Activated naive CD8-positive, alpha-beta T cell treated with anti-CD3 and anti-CD28 coated beads, Interleukin-2, amount 50 U/mL, for 24 hours (primary cell): ENCODE measurements at places on chromosomes 11 and 22.

GRCh38 chr11:25755918-25756584 lies 575.9 kb upstream of the ANO3 start:
- DNase-seq: no peak

DNA sequence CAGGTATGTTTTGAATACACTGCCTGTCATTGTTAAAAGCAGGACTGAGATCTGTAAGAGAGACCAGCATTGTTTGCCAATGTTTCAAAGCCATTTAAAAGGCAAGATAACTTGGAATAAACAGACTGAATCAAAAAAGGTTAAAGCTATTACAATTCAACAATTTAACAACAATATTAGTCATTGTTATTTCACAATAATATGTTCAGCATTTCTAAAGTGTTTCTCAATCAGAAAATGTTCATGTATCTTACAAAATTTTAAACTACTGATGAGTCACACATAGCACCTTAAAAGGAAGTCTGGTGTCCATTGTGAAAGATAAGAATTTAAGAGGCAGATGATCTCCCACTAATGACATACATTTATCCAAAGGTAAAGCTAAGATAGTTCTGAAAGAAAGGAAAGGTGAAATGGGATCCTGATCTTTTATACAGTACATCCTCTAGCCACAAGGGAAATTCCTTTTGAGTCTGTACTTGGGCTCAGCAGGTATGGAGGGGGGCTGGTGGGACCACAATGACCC lies 79.7 kb downstream of the MAML2 start:
- no peak for DNase-seq

DNA sequence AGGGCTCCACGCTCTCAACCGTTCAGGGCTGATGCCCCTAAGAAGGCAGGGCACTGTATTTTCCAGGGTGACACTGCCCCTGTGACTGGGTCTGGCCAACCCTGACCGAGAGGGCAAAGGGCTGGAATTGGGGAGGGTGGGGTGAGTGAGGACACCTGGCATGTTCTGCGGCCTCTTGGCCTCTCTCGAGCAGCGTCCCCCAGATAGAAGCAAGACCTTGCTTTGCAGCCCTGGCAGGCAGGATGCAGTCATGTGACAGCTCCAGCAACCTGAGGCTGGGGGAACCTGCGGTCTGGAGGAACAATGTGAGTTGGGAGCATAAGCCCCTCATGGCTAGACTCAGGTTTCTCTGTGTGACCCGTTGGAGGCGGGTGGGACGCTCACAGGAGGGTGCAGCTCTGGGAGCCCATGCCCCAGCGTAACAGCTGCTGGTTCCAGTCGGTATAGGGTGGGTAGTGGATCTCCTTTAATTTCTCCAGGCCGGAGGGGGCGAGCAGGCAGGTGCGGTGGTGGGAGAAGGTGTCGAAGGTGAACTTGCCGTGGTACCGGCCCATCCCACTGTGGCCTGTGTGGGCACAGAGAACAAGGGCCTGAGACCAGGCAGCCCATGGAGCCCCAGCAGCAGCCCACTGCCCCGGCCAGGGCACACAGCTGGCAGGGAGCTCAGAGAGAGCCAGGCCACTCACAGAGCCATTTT lies 11.4 kb downstream of the ALDH3B2 start:
- no peak for DNase-seq

DNA sequence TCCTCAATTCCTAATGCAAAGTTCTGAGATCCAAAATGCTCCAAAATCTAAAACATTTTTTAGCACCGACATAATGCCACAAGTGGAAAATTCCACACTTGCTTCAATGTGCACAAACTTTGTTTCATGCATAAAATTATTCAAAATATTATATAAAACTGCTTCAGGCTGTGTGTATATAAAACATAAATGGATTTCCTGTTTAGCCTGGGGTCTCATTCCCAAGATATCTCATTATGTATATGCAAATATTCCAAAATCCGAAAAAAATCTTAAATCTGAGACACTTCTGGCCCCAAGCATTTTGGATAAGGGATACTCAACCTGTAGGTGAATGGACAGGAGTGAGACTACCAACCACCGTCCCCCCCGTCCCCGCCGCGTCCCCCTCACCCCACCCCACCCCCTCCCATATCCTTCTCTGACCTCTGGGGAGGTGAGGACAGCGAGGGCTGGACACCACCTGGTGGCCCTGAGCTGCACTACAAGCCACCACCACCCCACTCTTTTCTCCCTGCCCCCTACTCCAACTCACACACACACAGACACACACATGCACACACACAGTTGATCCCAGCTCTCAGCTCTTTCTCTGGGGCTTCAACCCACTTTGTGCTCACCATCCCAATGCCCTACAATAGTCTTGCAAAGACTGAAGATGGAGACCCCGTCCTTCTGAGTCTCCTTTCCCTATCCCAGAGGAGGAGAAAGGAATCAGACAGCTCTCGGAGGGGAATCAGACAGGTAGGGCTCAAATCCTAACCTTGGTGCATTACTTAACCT lies 101.0 kb downstream of the PDE2A start:
- DNase-seq: peak; percentile 44

DNA sequence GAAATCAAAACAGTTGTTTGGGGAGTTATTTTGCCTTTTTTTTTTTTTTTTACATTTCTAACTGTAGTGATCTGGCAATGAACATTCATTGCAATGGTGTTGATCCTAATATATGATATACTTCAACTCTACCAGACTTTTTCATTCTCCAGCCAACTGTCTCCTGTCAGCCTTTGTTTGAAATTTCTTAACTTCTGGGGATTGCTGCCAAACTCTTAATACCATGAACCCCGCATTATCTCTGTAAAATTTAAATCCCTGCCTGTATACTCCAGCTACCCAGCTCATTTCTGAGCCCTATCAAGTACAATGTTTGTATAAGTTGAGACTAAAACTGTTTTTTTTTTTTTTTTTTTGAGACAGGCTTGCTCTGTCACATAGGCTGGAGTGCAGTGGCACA lies 280.7 kb downstream of the TTC28 start:
- no peak for DNase-seq

DNA sequence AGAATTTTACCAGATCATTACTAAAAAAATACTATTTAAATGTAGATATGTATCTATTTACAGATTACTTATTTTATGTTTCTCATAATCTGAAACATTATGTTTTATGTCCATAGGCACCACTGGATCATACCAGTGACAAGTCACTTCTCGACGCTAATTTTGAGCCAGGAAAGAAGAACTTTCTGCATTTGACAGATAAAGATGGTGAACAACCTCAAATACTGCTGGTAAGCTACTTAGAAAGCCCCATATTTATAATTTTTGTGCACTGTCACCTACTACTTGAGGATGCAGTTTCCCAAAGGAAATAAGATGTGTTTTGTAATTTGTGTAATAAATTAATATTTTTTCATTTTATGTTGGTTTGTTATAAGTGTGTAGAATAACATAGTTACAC lies 42.6 kb downstream of the USP47 start:
- DNase-seq: no peak

DNA sequence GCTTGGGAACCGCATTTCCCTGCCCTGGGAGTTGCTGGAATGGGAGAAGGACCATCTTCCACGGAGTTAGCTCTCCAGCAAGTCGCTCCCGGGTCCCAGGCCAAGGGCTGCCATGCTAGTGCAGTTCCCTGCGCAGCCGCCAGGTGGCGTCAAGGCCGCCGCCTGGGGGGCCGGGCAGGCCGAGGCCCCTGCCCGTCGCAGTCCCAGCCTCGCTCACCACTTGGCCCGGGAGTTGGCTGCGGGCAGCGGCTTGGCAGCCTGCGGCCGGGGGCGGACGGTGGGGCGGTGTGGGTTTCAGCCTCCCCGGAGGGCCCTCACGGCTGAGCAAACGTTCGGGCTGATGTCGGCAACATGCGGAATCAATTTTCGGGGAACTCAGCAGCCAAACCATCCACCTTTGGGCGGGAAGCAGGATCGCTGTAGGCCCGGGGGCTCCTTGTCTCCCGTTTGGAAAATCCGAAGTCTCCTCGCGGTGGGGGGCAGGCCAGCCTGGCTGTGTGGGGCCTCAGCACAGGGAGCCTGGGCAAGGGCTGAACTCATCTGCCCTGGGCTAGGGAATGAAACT lies 415.1 kb downstream of the SOX6 start:
- peak; percentile 32 for DNase-seq

- DNase-seq: no peak
These were observed 56.8 kb downstream of the LDLRAD3 start for GRCh38 chr11:36000616-36001190.

GRCh38 chr11:96132437-96132836 lies 208.5 kb upstream of the MTMR2 start:
- no peak for DNase-seq

- DNase-seq: no peak
These were observed 353.4 kb downstream of the TENM4 start for GRCh38 chr11:79087238-79087960.

GRCh38 chr11:125407046-125407445 lies 89.0 kb downstream of the FEZ1 start:
- no peak for DNase-seq

DNA sequence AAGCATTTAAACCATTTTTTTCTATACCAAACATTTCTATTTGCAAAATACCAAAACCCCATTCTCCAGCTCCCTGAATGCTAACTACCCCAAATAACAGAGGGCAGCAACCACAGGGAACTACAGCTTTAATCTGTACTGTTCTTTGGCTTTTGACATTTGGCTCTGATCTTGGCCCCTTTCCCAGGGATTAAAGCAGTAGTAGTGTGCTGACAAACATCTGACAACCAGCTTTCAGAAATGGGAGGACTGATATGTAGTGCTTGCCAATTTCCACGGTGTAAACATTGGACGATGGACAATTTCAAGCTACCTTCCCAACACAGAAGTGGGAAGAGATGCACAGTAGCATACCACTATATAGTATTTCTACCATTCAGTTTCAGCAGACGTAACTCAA lies 88.4 kb upstream of the TEAD1 start:
- no peak for DNase-seq

- no peak for DNase-seq
These were observed 423.4 kb upstream of the CCDC179 start for GRCh38 chr11:23283666-23284065.

DNA sequence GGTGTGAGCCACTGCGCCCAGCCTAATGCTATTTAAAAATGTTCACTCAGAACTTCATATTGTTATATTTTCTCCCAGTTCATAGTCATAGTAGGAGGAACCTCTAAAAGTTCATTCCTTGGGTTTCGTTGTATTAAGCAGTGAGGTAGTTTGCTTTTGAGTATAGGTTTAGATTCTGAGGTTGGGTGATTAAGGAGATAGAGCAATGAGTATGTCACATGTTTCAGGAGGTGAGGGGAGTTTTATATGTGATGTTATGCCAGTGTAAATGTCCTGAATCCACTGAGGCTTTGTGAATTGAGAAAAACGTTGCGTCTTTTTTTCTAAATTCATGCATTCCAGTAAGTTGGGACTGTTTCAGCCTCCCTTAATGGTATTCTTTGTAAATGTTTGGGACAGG lies 4.2 kb downstream of the UBE2L3 start:
- DNase-seq: no peak

DNA sequence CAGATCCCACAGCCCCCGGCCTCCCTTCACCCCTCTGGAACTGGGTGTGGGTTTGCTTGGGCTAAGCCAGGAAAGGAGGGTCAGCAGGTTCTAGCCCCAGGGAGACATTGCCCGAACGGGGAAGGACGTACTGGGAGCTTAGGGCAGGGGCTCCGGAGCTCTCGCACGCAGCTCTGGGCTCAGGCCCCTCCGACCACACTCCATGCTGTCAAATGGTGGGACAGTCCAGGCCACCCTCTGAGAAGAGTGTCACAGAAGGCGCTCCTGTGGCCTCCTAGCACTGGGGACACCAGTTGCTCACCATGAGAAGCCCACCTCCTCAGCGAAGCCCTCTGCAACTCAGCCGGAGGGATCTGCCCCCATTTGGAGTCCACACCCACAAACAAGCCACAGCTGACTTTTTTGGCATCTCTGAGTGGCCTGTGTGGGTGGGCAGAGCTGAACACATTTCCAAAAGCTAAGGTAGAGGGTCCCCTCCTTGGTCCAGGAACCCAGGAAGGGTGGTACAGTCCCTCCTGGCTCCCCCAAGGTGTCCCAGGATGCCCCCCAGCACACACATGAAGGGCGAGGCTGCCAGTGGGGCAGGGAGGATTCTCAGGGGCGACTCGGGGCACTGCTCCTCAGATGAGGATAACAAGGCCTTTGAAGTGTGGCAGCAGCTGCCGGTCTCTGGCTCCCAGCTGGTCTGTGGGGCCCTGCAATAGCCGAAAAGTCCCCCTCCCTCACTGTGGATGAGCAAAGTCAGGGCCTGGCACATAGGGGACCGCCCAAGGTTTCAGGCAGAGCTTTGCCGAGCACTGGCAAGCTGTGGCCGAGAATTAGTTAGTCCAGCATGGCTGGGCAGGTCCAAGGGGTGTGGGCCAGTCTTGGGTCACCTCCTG lies 13.0 kb upstream of the TEF start:
- no peak for DNase-seq

DNA sequence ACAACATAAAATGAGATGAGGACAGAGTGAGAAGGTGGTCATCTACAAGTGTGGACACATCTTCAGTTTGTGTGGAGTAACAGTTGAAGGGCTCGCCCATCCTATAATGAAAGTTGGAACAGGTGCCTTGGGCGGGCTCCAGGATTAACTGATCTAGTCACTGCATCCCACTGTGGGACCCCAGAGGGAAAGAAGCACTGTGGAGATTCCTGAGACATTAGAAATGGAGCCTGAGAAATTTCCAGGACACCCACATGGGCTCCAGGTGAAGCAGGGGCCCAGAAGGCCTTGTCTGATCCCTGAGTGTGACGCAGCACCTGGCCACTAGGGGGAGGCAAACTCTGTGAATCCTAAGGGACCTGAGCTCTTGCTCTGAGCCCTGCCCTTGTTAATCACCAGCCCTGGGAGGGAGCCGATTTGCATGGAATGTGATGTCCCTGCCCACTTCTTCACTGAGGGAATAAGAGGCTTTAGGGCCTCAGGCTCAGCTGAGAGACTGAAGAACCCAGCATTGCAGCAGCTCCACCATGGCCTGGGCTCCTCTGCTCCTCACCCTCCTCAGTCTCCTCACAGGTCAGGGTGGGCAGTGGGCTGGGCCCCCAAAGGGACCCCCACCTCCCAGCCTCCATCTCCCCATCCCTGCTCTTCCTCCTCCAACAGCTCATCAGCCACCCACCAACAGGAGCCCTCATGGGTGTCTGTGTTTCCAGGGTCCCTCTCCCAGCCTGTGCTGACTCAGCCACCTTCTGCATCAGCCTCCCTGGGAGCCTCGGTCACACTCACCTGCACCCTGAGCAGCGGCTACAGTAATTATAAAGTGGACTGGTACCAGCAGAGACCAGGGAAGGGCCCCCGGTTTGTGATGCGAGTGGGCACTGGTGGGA lies 98.4 kb downstream of the VPREB1 start:
- DNase-seq: peak; percentile 78

GRCh38 chr22:35440129-35440528 lies 40.2 kb downstream of the MCM5 start:
- DNase-seq: no peak

DNA sequence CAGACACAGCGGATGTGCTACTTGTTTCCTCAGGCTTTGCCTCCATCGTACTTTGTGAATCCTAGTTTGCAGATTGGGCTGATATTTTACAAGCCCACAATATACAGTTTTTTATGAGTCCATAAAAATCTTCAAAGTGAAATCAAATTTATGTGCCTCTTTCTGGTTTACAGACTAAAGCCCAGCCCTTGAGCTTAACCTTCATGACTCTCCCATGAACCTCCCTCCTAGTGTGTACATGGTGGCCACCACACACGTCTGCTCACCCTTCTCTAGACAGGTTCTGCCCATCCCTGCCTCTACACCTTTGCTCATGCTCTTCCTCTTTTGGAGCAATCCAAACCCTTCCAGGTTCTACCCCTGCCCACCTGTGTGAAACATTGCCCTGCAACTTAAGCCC lies 129.4 kb downstream of the TENM4 start:
- DNase-seq: no peak
